MCF 10A (cell line): ENCODE measurements at places on chromosomes 5 and 9. TPM values are rescaled to one million over a fixed set of nuclear protein-coding genes. Genes with fewer than 3 reads are reported as not detected.

GRCh38 chr9:93270976-93271375 is 87.0 kb downstream of the WNK2 start:
- no peak overlapping the region for H3K27ac ChIP-seq
- H3K27me3 ChIP-seq: peaks cover 55% of the 10 kb centered on the region
- no peaks in the 10 kb centered on the region for H3K36me3 ChIP-seq
- H3K4me1 ChIP-seq: no peaks in the 10 kb centered on the region
- H3K4me3 ChIP-seq: no peak overlapping the region

GRCh38 chr5:150550286-150550685 is 42.4 kb downstream of the NDST1 start:
- H3K36me3 ChIP-seq: peaks cover 84% of the 10 kb centered on the region
- no peak overlapping the region for H3K27ac ChIP-seq
- no peak for DNase-seq
- no peak overlapping the region for H3K4me3 ChIP-seq

GRCh38 chr9:5566054-5566618 is 55.8 kb downstream of the PDCD1LG2 start:
- peak overlapping the region; percentile 82 for H3K27ac ChIP-seq
- peaks cover 18% of the 10 kb centered on the region for H3K4me1 ChIP-seq
- H3K27me3 ChIP-seq: no peaks in the 10 kb centered on the region
- H3K36me3 ChIP-seq: no peaks in the 10 kb centered on the region
- no peak overlapping the region for H3K4me3 ChIP-seq

GRCh38 chr5:78983601-78984438 is 1.3 kb downstream of the ARSB start:
- peak overlapping the region; percentile 83 for H3K4me3 ChIP-seq
- H3K27ac ChIP-seq: peak overlapping the region; percentile 31
- DNase-seq: no peak
- no peaks in the 10 kb centered on the region for H3K27me3 ChIP-seq
- H3K4me1 ChIP-seq: peaks cover 7% of the 10 kb centered on the region
- no peaks in the 10 kb centered on the region for H3K36me3 ChIP-seq

DNA sequence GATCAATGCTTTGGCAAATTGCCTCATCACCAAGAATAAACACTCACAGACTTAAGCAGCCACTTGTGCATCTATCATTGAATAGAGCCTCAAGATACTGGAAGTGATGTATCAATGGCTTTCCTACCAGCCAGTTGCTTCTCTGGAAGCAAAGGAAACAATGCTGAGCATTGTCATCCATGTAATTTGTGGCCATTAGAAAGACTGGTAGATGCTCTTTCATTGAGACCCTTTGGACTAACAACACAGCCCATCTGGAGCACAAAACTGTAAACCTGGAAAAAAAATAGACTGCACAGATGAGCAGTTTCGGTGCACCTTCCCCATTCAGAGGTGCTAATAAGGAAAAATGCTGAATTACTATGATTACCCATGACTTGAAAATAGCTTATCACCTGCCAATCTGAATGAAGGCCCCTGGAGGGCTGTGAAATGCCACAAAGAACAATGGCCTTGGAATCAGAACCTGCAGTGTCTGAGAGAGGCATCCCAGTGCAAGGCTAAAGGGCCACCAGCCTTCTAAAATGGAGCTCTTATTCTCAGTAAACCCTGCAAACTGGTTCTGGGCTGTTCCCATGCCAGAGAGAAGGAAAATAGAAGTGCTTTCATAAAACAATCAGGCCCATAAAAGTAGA is 127.5 kb downstream of the RFK start:
- H3K27me3 ChIP-seq: no peaks in the 10 kb centered on the region
- no peak for DNase-seq
- H3K27ac ChIP-seq: no peak overlapping the region
- no peak overlapping the region for H3K4me3 ChIP-seq
- H3K4me1 ChIP-seq: no peaks in the 10 kb centered on the region

GRCh38 chr9:122904466-122904822 is 715 bp downstream of the RC3H2 start:
- H3K27me3 ChIP-seq: no peaks in the 10 kb centered on the region
- H3K27ac ChIP-seq: peak overlapping the region; percentile 92
- peaks cover 9% of the 10 kb centered on the region for H3K4me1 ChIP-seq
- peaks cover 14% of the 10 kb centered on the region for H3K36me3 ChIP-seq
- H3K4me3 ChIP-seq: peak overlapping the region; percentile 89
- peak; percentile 53 for DNase-seq

DNA sequence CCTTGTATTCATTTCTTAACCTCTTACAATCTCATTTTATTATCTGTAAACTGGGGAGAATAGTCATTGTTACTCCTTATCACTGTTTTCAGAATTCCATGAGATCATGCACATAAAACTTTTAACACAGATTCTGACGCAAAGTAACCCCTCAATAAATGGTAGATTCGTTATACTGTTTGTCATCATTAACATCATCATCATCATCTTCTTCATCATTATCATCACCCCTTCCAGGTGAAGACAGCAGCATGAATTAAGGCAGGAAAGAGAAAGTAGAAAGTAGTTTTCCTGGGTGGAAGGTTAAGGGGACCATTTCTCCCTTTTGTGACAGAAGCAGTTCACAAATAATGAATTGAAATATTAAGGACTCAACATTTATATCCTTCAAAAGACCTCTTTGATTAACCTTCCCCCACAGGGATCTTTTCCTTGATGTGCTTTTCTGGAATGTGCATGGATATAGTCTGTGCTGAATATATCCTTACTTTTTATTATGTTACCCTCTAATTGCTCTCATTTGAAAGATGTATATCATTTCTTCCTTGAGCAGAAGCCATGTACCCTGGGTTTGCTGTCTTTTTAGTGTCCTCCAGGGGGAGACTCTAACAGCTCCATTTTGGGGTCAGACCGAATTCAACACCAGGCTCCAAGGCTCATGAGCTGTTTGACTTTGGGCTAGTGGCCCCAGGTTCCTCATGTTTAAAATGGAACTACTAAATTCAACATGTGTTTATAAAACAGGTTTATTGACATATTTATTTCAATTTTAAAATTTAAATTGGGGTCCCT is 1029.9 kb upstream of the WWC1 start:
- H3K27ac ChIP-seq: no peak overlapping the region
- no peaks in the 10 kb centered on the region for H3K36me3 ChIP-seq
- H3K4me3 ChIP-seq: no peak overlapping the region
- DNase-seq: peak; percentile 61
- H3K4me1 ChIP-seq: no peaks in the 10 kb centered on the region
- no peaks in the 10 kb centered on the region for H3K27me3 ChIP-seq

DNA sequence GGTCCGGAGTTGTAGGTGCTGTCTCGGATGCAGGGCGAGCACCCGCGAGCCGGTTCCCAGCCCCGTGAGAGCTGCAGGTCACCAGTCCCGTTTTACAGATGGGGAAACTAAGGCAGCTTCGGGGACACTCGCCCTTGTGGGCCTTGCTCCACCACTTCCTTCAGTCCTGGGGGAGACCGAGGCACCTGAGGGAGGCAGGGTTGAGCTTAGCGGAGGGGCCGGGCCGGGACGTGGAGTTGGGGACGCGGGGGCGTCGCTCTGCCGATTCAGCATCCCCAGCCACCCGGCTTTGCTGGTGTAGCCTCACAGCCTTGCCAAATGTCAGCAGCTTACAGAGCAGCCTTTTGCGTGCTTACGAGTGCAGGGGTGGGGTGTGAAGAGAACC is 530 bp downstream of the BBLN start:
- H3K27me3 ChIP-seq: no peaks in the 10 kb centered on the region
- H3K4me3 ChIP-seq: peak overlapping the region; percentile 70
- no peak for DNase-seq
- H3K4me1 ChIP-seq: peaks cover 18% of the 10 kb centered on the region
- peaks cover 23% of the 10 kb centered on the region for H3K36me3 ChIP-seq
- peak overlapping the region; percentile 71 for H3K27ac ChIP-seq

DNA sequence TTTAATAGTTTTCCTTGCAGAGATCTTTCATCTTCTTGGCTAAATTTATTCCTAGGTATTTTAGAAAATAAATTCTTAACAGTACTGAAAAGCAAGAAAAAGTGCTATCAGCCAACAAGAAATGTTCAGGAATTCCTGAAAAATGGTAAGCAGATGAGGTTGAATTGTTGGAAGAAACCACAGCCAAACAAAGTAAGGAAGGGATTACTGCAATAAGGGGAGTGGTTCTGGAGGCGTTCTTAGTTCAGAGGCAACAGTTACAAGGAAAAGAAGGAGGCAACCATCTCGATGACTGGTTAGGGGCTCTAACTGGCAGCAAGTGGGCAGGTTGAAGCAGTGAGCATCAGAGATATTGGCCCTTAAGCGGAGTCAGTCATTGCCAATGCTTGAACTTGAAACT is 12.8 kb upstream of the OR13J1 start:
- H3K27ac ChIP-seq: no peak overlapping the region
- H3K4me3 ChIP-seq: no peak overlapping the region
- peaks cover 11% of the 10 kb centered on the region for H3K27me3 ChIP-seq
- no peaks in the 10 kb centered on the region for H3K36me3 ChIP-seq

GRCh38 chr9:101487443-101487840 is 46.2 kb upstream of the RNF20 start:
- no peaks in the 10 kb centered on the region for H3K36me3 ChIP-seq
- H3K27ac ChIP-seq: peak overlapping the region; percentile 92
- H3K4me1 ChIP-seq: peaks cover 21% of the 10 kb centered on the region
- DNase-seq: no peak

GRCh38 chr5:27311544-27311943 is 273.2 kb upstream of the CDH9 start:
- H3K4me1 ChIP-seq: peaks cover 21% of the 10 kb centered on the region
- no peak overlapping the region for H3K4me3 ChIP-seq
- H3K27me3 ChIP-seq: no peaks in the 10 kb centered on the region
- H3K27ac ChIP-seq: peak overlapping the region; percentile 4
- DNase-seq: no peak
- H3K36me3 ChIP-seq: no peaks in the 10 kb centered on the region

- no peak overlapping the region for H3K27ac ChIP-seq
- no peak overlapping the region for H3K4me3 ChIP-seq
- no peaks in the 10 kb centered on the region for H3K36me3 ChIP-seq
- H3K4me1 ChIP-seq: peaks cover 46% of the 10 kb centered on the region
- DNase-seq: peak; percentile 72
- H3K27me3 ChIP-seq: no peaks in the 10 kb centered on the region
Measured at GRCh38 chr5:10460252-10460906, 18.7 kb downstream of the ROPN1L start.

GRCh38 chr5:154351566-154351965 is 94.2 kb upstream of the SAP30L start:
- no peak overlapping the region for H3K4me3 ChIP-seq
- no peaks in the 10 kb centered on the region for H3K27me3 ChIP-seq
- no peak overlapping the region for H3K27ac ChIP-seq
- DNase-seq: peak; percentile 39
- no peaks in the 10 kb centered on the region for H3K36me3 ChIP-seq

- H3K4me3 ChIP-seq: no peak overlapping the region
- H3K36me3 ChIP-seq: no peaks in the 10 kb centered on the region
- H3K27ac ChIP-seq: no peak overlapping the region
Measured at GRCh38 chr5:176878906-176879662, 20.1 kb downstream of the HK3 start.

- peaks cover 6% of the 10 kb centered on the region for H3K4me1 ChIP-seq
- H3K27me3 ChIP-seq: no peaks in the 10 kb centered on the region
- no peak for DNase-seq
- no peak overlapping the region for H3K4me3 ChIP-seq
Measured at GRCh38 chr5:100771181-100771580, 131.9 kb downstream of the ST8SIA4 start.

- DNase-seq: no peak
- peak overlapping the region; percentile 76 for H3K27ac ChIP-seq
- peak overlapping the region; percentile 88 for H3K4me3 ChIP-seq
- no peaks in the 10 kb centered on the region for H3K27me3 ChIP-seq
Measured at GRCh38 chr5:135032695-135032998, 1.4 kb downstream of the PITX1 start.

DNA sequence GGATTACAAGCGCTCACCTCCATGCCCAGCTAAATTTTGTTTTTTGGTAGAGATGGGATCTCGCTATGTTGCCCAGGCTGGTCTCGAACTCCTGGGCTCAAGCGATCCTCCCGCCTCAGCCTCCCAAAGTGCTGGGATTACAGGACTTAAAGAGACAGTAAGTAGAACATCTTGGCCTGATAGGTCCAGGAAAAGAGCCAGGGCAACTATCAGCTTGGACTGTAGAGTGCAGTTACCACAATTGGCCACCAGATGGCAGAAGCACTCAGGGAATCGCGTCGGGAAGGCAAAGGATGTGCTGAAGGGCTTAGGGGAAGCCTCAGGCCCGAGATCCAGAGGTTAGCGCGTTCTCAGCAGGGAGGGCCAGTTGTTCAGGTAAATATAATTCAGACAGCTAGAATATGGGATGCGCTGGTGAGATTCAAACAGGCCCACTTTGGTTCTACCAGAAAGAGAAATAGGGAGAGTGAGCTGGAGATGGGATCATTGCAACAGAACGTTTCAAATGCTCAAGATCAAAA is 21.5 kb downstream of the C9orf57 start:
- peak; percentile 85 for DNase-seq
- H3K27ac ChIP-seq: no peak overlapping the region
- H3K4me1 ChIP-seq: peaks cover 12% of the 10 kb centered on the region

- DNase-seq: no peak
- H3K36me3 ChIP-seq: no peaks in the 10 kb centered on the region
- no peak overlapping the region for H3K4me3 ChIP-seq
- no peak overlapping the region for H3K27ac ChIP-seq
- H3K27me3 ChIP-seq: peaks cover 11% of the 10 kb centered on the region
Measured at GRCh38 chr5:148635321-148636083, 18.8 kb downstream of the HTR4 start.

GRCh38 chr5:71836084-71836483 is 117.0 kb downstream of the CARTPT start:
- no peak overlapping the region for H3K27ac ChIP-seq
- peak; percentile 9 for DNase-seq
- H3K36me3 ChIP-seq: no peaks in the 10 kb centered on the region
- H3K4me1 ChIP-seq: peaks cover under 1% of the 10 kb centered on the region
- no peak overlapping the region for H3K4me3 ChIP-seq
- H3K27me3 ChIP-seq: no peaks in the 10 kb centered on the region

DNA sequence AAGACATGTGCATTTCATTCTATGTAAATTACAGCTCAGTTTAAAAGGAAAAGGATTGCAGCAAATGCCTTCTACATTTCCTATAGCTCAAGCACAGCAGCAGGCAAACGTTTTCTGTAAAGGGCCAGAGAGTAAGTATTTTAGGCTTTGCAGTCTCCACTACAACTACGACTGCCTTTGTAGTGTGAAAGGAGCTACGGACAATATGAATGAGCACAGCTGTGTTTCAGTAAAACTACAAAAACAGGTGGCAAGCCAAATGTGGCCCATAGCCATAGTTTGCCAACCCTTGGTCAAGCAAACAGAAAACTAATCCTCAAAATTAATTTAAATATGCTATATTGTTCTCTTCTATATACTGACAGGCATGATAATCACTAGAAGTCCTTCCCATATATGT is 7.2 kb downstream of the PTBP3 start:
- H3K36me3 ChIP-seq: peaks cover 6% of the 10 kb centered on the region
- no peaks in the 10 kb centered on the region for H3K27me3 ChIP-seq
- H3K4me1 ChIP-seq: peaks cover 44% of the 10 kb centered on the region
- DNase-seq: no peak
- H3K4me3 ChIP-seq: no peak overlapping the region
- H3K27ac ChIP-seq: no peak overlapping the region

GRCh38 chr5:76326577-76327302 is 76.3 kb upstream of the IQGAP2 start:
- H3K27ac ChIP-seq: no peak overlapping the region
- no peak for DNase-seq
- H3K4me3 ChIP-seq: no peak overlapping the region
- no peaks in the 10 kb centered on the region for H3K36me3 ChIP-seq
- no peaks in the 10 kb centered on the region for H3K4me1 ChIP-seq

Gene IFNA21
- not detected in 2 replicates for total RNA-seq

Gene CCDC180
- total RNA-seq: 5.1 and 6.3 TPM in 2 replicates

Gene FSTL4
- total RNA-seq: 0.12 TPM in 1 of 2 replicates, not detected in the other

Gene NSG2
- not detected in 2 replicates for total RNA-seq

Gene GARIN3
- not detected in 2 replicates for total RNA-seq

Gene ABCA2
- 20.0 and 21.7 TPM in 2 replicates for total RNA-seq

Gene SLC6A7
- total RNA-seq: not detected in 2 replicates

Gene SLC4A9
- total RNA-seq: 0.37 TPM in 1 of 2 replicates, not detected in the other

Gene MELK
- 25.6 and 33.3 TPM in 2 replicates for total RNA-seq

Gene C5orf52
- total RNA-seq: not detected in 2 replicates

Gene CDKN2B-AS1
- not detected in 2 replicates for total RNA-seq

Gene PLAC8L1
- total RNA-seq: 2.5 and 3.0 TPM in 2 replicates
